ENCODE measurements at places on chromosomes 3 and 15. TPM values are rescaled to one million over a fixed set of nuclear protein-coding genes. Genes with fewer than 3 reads are reported as not detected.

The CSPG5 gene
- total RNA-seq = 0.16 TPM

DNA sequence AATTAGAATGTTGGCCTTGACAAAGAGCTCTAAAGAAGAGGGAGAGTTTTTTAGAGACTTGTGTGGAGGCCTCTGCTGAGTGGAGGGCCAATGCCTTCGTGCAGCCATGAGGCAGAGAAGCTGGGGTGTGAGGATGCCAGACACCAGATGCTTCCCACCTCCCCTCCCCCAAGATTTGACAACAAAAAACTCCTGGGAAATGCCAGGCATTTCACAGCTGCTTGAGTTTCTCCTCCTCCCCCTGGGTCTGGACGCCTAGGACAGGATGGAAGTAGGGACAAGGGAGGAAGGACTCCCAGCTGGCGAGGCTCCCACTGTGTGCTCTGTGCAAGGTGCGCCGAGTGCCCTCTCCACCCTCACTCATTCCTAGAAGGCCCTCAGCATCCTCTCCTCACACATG is 20.1 kb downstream of the TGM4 start:
- no peak for DNase-seq

The PRRT3 gene
- 17.0 TPM for total RNA-seq

GRCh38 chr3:153621953-153622352 is 459.9 kb downstream of the RAP2B start:
- DNase-seq = peak; percentile 34

- no peak for DNase-seq
These were observed 37.4 kb downstream of the TXNRD3 start for GRCh38 chr3:126617571-126617970.

The CHRFAM7A gene
- not detected for total RNA-seq

GRCh38 chr3:71066849-71067261 is 516.7 kb downstream of the FOXP1 start:
- DNase-seq = no peak

Measured in GM12878 (cell line).